ENCODE measurements at places on chromosomes 6 and 20.

DNA sequence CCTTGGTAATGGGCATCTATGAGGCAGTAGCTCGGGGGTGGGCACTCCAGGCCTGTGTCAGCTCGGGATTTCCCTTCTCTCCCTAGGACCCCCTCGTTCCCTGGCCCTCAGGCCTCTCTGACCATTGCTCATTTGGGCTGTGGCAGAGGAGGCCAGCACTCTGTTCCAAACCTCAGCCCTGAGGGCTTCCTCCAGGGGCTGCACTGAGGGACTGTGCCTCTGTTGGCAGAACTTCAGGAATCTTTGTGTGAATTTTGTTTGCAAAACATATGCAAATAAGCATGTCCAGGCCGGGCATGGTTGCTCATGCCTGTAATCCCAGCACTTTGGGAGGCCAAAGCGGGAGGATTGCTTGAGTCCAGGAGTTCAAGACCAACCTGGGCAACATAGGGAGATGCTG lies 11.0 kb downstream of the PACSIN1 start:
- DNase-seq = no peak

DNA sequence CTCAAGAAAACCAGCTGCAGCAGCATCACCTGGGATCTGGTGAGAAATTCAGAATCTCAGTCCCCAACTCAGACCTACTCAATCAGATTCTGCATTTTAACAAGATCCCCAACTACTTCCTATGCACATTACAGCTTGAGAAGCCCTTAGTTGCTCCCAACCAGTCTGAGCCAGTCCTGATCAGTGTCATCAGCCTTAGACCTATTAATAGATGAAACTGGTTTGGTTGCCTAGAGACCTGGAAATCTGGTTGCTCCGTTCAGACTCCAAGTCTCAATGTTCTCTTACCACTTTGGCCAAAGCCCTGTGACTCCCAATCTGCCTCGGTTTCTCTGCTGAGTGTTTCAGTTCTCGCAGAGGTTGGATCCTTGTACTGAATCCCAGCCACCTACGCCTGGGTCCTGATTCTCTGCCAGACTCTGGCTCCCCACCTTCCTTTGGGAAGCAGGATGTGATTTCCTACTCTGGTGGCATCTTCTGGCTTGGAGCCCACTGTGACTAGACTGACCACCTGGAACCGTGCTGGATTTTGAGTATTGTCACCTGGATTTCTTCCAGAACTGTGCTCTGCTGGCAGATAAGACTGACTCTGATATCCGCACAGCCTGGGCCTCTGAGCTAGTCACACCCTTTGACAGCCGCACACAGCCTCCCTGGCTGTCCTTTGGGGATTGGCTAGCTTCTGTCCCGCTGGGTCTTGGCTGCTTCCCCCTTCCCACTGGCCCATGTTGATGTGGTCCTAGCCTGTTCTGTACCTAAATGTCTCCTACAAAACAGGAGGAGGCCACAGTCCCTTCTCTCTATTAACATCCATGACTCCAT lies 20.3 kb upstream of the ATXN1 start:
- DNase-seq = no peak

DNA sequence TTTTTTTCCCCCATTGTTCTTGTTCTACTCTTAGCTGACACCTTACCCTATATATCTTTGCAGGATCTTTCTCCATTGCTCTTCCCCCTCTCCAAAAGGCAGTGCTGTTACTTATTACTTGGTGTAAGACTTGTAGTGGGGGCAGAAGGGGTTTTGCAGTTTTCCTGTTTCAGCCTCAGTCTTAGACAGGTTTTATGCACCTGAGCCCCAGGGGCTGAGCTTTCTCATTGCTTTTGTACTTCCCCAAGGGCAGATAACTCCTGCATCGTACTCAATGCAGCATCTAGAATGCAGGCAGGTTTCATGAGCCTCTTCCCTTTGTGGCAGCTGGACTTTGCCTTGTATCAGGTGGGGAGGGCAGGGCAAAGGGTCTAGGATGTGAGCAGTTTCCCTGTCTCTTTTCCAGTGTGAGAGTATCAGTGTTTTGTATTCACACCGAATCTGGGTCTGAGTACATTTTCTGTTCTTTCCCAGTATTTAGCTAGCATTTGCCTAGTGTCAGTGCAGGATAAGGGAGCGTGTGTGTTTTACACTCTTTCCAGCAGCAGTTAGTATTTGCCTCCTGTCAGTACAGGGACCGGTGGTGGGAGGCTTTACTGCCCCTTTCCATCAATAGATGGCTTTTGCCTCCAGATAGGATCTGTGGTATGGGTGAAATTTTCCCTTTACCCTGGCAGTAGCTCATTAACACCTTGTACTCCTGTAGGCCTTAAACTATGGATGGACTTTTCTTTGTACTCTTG lies 19.6 kb downstream of the CYB5R4 start:
- DNase-seq = no peak

DNA sequence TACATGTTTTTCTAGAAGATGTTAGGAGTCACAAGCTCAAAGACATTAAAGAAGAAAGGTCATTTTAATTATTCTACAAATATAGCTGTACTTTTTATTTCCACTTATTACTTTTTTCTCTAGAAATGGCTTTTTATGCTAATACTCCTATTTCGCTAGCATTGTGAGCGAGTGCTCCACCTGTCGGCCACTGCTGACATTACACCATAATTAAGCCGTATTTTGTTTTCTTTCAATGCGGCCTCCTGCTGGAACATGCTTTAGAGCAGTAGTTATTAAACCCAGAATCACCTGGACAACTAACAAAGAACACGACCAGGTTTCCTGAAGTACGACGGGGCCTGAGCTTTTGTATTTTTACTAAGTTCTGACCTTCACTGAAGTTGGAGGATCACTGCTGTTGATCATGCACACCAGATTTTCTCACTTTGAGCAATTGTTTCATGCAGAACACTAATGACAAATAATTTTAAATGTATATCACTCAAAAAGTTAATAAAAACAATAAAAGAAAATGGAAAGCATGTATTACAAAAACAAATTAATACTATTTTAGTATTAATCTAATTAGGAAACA lies 74.1 kb upstream of the PAK5 start:
- DNase-seq = no peak

- no peak for DNase-seq
Measured at GRCh38 chr6:89562093-89562973, 76.2 kb downstream of the LYRM2 start.

GRCh38 chr20:14055127-14055742 lies 59.9 kb downstream of the MACROD2 start:
- no peak for DNase-seq

- DNase-seq = no peak
Measured at GRCh38 chr6:127972815-127973214, 72.0 kb upstream of the THEMIS start.

DNA sequence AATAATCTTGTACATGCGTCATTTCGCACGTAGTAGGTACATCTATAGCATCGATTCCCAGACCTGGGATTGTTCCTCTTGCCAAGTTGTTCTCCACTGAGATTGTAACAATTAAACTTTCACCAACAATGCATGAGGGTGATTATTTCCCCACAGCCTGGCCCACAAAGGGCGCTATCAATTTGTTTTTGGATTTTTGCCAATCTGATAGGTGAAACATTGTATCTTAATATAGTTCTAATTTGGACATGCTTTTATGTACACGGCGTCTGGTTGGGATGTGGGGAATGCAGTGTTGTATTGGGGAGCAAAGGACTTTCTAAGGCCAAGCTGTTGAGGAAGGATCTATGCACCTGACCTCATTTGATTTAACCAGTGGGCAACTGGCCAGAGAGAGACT lies 59.5 kb downstream of the VEGFA start:
- no peak for DNase-seq

GRCh38 chr20:39603219-39603618 lies 641.1 kb downstream of the DHX35 start:
- no peak for DNase-seq

DNA sequence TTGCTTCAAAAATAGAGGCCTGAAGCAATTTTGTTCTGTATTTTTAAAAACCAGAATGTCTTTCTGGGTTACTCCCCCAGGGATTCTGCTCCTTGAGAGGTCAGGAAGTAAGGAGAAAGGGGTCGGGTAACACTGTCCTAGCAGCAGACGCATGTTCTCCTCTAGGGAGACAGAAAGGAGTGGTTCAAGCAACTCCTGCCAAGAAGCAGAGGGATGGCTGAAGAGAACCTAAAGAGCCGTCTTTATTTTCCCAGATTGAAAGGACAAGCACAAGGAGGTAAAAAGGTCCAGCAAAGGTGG lies 58.0 kb upstream of the SLC4A11 start:
- DNase-seq = no peak

Data from stimulated activated CD8-positive, alpha-beta memory T cell treated with anti-CD3 and anti-CD28 coated beads, Interleukin-2, amount 100 ng/mL, for 1 hour (primary cell).